Osteoblast (primary cell): ENCODE measurements at places on chromosomes 2 and 18.

- no peak for DNase-seq
These were observed 14.1 kb downstream of the LIMS1 start for GRCh38 chr2:108548208-108549003.

DNA sequence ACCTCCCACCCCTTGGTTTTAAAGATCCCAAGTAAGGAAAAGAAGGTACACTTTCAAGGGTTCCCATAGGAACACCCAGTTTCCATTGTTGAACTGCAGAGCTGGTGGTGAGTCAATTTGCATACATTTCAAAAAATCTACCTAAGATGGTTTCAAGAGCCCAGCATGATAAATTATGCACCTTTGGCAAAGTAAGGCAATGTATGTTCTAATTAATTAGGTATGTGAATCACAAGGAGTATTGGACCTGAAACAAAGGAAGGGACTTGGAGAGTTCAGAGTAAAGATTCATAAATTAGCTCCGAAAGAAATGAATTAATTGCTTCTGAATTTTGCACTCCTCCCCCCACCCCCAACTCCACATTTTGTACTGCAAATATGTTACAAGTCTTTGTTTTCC is 459.7 kb downstream of the LRATD1 start:
- DNase-seq: no peak

GRCh38 chr2:205659922-205660321 is 22.4 kb upstream of the NRP2 start:
- no peak for DNase-seq

GRCh38 chr2:144801766-144802165 is 281.8 kb upstream of the ZEB2 start:
- peak; percentile 49 for DNase-seq

DNA sequence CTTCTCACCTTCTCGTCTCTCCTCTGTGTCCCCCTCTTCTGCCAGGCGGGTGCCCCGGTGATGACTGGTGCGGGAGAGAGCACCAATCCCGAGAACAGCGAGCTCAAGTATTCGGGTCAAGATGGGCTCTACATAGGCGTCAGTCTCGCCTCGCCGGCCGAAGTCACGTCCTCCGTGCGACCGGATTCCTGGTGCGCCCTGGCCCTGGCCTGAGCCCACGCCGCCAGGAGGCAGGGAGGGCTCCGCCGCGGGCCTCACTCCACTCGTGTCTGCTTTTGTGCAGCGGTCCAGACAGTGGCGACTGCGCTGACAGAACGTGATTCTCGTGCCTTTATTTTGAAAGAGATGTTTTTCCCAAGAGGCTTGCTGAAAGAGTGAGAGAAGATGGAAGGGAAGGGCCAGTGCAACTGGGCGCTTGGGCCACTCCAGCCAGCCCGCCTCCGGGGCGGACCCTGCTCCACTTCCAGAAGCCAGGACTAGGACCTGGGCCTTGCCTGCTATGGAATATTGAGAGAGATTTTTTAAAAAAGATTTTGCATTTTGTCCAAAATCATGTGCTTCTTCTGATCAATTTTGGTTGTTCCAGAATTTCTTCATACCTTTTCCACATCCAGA is 31.3 kb downstream of the GATA6 start:
- no peak for DNase-seq

DNA sequence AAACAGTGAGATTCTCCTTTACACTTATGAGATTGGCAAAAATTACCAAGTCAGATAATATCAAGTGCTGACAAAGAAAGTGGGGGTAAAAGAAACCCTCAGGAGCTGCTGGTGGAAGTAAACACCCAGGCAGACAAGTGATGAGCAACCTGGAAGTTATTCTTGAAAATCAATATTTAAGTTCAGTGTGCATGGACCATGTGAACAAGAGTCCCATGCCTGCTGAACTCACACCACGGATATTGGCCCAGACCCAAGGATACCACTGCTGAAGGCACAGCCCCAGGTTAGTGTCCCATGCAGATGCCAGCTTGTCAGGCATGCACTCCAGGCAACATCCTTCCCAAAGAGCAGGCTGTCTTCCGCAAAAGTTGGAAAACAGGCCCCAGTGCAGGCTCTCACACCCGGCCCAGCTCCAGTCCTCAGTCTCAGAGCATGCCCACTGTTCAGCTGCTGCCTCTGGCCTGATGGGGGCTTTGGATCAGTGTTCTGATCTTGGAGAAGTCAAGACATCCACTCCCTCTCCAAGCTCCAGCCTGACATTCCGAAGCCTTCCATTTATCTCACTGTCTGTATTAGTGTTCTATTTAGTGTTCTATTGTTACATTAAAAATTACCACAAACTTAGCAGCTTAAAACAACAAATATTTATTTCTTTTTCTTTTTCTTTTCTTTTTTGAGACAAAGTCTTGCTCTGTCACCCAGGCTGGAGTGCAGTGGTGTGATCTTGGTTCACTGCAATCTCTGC is 70.0 kb downstream of the HS1BP3 start:
- no peak for DNase-seq
